ENCODE measurements at places on chromosomes 6 and 20.

GRCh38 chr6:144298194-144298593, 13.1 kb downstream of the UTRN start:
- no peak for DNase-seq

- no peak for DNase-seq
These were observed 48.8 kb downstream of the NT5E start for GRCh38 chr6:85498596-85499258.

GRCh38 chr20:58037631-58038030, 190.8 kb downstream of the ANKRD60 start:
- DNase-seq: no peak

DNA sequence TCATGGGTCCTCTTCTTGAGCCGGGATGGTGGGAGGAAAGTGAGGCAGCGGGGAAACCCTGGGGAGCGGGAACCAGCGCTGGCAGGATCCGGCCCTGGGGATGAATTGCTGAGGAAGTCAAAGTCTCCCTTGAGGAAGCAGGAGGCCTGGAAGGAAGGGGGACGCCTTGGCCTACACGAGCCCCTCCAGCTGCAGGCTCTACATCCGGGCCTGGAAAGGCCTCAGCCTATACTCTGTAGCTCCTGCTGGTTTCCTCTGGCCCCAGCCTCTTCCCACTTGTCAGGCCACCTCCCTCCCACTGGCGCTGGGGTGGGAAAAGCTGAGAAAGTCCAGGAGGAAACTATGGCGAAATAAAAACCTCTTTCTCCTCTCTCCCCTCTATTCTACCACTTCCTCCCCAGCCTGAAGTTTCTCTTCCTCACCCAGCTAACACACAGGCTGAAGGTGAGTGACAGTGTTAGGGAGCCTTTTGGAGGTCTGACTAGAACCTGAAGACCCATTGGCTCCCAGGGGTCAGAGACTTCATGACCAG, 14.9 kb downstream of the TREML2 start:
- no peak for DNase-seq

- DNase-seq: no peak
These were observed 174.0 kb downstream of the TASP1 start for GRCh38 chr20:13464702-13465101.

DNA sequence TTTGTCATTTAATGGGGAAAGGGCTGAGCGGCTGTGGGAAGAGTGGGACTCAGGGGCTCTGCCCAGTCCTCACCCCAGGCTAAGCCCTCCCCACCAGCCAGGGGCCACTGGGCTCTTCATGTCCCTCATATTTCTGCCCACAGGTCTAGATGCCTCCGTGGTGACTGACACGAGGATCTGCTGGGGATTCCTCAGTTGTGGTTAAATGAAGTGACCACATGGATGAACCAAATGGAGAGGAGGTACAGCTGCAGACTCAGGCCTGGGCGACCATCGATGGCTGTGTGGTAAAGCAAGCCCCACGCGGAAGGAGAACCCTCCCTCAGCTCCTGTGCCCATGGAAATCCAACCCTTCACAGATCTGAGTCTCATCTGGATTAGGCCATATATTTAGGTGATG, 29.4 kb downstream of the RAET1L start:
- no peak for DNase-seq

GRCh38 chr20:33175123-33175522, 7.2 kb downstream of the BPIFA2 start:
- DNase-seq: no peak

GRCh38 chr6:11221623-11222384, 10.7 kb downstream of the NEDD9 start:
- no peak for DNase-seq

DNA sequence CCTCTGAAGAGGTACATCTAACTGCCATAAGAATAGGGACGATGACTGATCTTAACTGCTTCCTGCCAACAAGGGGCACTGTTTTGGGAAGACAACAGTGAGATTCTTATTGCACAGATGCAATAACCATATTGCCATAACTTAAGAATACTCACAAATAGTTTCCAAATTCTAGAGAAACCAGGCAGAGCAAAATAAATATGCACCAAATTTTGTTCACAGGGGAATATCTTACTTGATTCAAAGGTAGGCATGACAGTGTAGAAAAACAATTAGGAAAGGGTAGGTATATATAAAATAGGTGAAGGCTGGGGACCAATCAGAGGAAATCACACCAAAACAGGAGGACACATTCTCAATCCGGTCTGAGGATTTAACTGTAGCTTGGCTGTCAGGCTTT, 49.9 kb upstream of the CST7 start:
- no peak for DNase-seq

GRCh38 chr6:94645191-94645590, 932.1 kb upstream of the MANEA start:
- DNase-seq: no peak

- DNase-seq: no peak
These were observed 665 bp downstream of the FASTKD5 start for GRCh38 chr20:3158968-3159431.

GRCh38 chr6:164085091-164086075, 670.9 kb downstream of the QKI start:
- no peak for DNase-seq

DNA sequence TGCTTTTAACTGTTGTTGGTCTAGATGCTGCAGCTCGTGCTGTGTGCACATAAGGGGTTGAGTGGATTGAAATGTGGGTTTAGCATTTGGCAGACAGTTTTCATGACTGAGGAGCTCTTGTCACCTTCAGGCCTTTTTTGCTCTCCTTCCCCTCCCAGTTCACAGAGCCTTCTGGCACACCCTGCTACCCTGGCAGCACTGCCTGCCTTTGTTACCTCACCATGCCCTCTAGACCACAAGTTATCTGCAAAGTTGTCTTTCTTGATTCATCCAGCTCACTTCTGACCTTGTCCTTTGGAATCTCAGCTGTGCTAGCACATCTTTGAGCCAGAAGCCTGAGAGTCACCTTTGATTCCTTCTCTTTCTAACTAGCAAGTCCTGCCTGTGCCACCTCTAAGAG, 348.9 kb upstream of the ZFP64 start:
- DNase-seq: no peak

DNA sequence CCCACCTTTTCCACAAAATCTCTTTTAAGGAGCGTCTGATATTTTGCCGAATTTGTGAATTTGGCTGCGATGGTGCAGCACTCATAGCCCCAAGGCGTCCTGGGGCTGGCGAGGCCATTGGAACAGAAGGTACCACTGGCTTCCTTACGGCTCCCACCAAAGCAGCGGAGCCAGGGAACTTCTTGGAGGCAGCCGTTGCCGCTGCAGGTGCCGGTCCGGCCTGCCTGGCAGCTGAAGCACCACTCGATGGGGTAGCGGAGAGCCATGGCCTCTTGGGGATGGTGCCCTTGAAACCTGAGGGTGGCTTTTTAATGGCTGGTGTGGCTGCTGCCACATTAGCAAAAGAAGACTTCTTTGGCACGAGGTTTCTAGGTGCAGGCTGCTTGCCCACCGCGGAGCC, 29.8 kb downstream of the DIDO1 start:
- DNase-seq: no peak

- DNase-seq: no peak
These were observed 96.3 kb downstream of the PRDM1 start for GRCh38 chr6:106182455-106182854.

DNA sequence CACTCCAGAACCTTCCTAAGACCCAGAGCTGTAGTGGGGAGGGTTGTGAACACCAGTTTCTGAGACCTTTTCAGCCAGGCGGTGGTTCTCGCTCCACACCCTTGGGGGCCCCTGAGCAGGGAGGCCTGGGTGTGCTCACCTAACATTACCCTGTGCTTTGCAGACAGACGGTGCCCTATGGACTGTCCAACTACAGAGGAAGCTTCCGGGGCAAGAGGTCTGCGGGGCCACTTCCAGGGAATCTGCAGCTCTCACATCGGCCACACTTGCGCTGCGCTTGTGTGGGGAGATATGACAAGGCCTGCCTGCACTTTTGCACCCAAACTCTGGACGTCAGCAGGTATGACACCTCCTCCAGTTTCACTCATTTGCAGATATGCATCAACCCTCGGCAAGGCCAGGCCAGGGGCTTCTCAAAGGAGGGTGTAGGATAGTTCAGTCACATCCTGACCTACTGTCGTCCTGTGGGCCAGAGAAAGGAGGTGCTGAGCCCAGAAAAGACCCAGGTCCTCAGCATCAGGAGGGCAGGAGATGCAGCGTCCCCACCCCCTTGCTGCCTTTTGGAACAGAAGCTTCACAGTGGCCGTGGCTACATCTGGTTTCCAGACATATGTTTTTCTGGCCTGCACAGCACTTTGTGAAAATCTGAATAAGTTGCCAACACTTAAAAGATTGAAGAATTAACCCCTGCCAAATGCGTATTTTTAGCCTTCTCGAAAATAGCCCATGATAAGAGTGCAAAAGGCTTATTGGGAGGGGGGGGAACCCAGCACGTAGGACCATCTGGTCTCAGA, 20.6 kb downstream of the EDN3 start:
- DNase-seq: no peak

- DNase-seq: no peak
These were observed 83.6 kb downstream of the LCA5 start for GRCh38 chr6:79453558-79454042.

GRCh38 chr6:352896-353470, 38.6 kb upstream of the IRF4 start:
- no peak for DNase-seq

GRCh38 chr6:3351829-3352524, 93.2 kb downstream of the PSMG4 start:
- DNase-seq: no peak

GRCh38 chr6:8017276-8017701, 46.9 kb downstream of the BLOC1S5 start:
- no peak for DNase-seq

DNA sequence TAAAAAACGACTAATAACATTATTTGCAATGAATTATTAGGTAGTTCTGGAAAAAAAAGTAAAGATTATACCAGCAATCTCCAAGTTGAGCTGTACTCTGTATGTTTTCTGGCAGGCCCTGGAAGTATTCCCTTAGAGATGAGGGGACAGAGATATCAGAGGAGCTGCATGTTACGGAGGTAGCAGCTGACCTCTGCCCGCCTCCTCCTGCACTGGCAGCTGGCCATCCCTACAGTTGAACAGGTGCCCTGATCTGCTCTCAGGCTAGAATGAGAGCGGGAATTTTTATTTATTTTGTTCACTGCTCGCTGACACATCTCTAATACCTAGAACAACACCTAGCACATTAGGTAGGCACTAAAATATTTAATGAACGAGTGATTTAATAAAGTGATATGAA, 23.1 kb downstream of the FBXL4 start:
- no peak for DNase-seq

- no peak for DNase-seq
These were observed 35.3 kb downstream of the EFCAB8 start for GRCh38 chr20:32894026-32894483.

GRCh38 chr6:2969549-2969948, 1.8 kb downstream of the SERPINB6 start:
- no peak for DNase-seq

DNA sequence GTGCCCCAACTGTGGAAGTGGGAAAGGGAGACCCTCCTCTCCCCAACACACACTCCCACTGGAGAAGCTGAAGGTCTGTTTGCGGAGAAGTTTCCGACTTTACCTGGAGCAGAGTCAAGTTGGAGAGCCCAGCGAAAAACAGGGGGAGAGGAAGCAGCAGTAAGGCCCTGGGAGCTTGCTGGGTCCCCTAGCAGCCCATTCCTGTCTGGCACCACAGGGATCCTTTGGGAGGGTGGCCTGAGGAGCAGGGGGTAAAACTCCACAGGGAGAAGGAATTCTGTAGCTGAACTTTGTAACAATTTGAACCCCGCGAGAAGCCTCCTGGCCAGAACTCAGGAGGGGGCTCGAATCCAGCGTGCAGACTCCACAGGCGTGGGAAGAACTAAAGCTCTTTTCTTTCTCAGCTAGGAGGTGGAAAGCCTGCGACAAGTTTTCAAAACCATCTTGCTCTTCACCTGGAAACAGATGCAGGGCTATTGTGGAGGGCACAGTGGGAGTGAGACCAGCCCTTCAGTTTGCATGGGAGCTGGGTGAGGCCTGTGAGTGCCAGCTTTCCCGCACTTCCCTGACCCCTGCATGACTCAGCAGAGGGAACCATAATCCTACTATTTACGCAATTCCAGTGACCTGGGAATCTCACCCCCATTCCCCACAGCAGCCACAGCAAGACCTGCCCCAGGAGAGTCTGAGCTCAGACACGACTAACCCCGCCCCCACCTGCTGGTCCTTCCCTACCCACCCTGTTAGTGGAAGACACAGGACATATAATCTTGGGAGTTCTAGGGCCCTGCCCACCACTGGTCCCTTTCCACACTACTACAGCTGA, 25.8 kb downstream of the SERPINB9 start:
- no peak for DNase-seq

GRCh38 chr20:38369389-38369788, 23.1 kb downstream of the LBP start:
- DNase-seq: no peak

- no peak for DNase-seq
These were observed 613.9 kb upstream of the ARID1B start for GRCh38 chr6:156163311-156163710.

DNA sequence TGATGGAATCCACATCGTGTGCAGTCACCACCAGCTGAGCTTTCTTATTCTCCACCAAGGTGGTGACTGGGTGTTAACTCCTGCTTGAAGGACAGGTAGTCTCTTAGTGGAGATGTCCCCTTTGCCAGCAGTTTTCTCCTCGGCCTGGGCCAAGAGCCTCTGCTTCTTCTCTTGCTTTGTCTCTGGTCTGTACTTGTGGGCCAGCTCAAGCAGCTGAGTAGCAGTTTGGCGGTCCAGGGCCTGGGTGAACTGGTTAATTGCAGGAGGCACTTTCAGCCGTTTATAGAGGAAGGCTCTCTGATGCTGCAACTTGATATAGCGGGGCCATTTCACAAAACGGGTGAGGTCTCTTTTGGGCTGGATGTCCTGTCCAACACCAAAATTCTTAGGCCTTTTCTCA, 76.0 kb upstream of the NNAT start:
- no peak for DNase-seq

GRCh38 chr6:14440215-14440910, 322.8 kb downstream of the CD83 start:
- no peak for DNase-seq

GRCh38 chr6:134481966-134482365, 164.1 kb upstream of the SGK1 start:
- no peak for DNase-seq

- DNase-seq: no peak
These were observed 747.3 kb downstream of the COL12A1 start for GRCh38 chr6:74458536-74458935.

- DNase-seq: no peak
These were observed 370.1 kb downstream of the FOXA2 start for GRCh38 chr20:22214296-22214695.

GRCh38 chr6:135906972-135907465, 55.5 kb downstream of the PDE7B start:
- DNase-seq: no peak

DNA sequence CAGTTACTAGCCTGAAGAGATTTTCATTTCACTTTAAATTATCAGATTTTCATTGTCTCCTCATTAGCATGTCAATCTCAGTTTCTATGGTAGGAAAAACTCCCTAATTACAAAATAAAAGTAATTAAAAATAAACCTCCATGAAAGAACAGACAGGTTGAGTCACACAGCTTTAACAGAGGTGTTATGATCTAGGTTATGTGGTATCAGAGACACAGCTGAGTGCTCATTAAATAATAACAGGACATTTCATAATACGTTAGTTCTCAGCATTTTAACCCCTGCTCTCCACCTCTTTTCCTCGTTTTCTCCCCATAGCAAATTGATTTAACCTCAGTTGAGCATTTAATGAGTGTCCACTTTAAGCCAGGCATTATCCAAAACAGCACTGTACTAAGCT, 21.9 kb downstream of the TPBG start:
- no peak for DNase-seq

GRCh38 chr6:113626475-113626874, 230.7 kb upstream of the MARCKS start:
- DNase-seq: no peak

GRCh38 chr6:34391473-34391785, 1.0 kb downstream of the NUDT3 start:
- DNase-seq: no peak
